Suppressor macrophage (primary cell): ENCODE measurements at places on chromosomes 4 and X.

GRCh38 chrX:42463706-42464490, 314.1 kb downstream of the PPP1R2C start:
- no peak for DNase-seq

GRCh38 chr4:178738026-178738425, 1295.8 kb upstream of the AGA start:
- DNase-seq = no peak

- no peak for DNase-seq
Measured at GRCh38 chr4:147709999-147710398, 21.9 kb upstream of the ARHGAP10 start.

GRCh38 chrX:8313844-8314243, 142.8 kb upstream of the VCX2 start:
- no peak for DNase-seq

DNA sequence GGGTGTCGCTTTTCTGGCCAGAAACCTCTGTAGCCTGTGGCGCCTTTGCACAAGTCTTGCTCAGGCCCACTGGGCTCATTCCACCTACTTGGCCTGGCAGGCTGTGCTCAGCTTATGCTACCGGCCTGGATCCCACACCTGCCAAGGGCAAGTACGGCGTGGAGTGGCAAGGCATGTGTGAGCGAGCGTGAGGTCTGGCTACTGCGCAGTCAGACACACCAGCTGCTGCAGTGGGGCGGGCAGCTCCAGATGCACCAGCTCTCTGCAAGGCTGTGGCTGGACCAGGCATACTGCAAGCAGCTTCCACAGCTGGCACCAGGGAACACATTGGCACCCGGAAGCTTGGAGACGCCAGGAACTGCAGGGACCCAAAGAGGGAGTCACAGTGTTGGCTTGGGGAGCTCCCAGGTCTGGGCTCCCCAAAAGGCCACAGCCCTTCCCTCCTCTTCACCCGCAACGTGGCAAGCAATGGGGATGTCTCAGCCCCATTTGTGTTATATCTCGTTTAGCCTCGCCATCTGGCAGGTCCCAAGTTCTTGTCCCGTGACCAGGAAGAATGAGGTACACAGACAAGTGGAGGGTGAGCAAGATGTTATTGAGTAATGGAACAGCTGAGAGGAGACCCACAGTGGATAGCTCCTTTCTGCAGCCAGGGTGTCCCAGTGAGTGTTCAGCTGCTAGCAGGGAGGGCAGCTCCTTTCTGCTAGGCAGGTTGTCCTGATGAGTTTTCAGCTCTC, 3.8 kb upstream of the FBXW7 start:
- no peak for DNase-seq
